ENCODE measurements at places on chromosomes 13 and 19.

- DNase-seq = no peak
Observed at GRCh38 chr19:271856-272255, 19.3 kb downstream of the PLPP2 start.

- DNase-seq = no peak
Observed at GRCh38 chr13:68872338-68872737, 1235.3 kb upstream of the ATXN8OS start.

DNA sequence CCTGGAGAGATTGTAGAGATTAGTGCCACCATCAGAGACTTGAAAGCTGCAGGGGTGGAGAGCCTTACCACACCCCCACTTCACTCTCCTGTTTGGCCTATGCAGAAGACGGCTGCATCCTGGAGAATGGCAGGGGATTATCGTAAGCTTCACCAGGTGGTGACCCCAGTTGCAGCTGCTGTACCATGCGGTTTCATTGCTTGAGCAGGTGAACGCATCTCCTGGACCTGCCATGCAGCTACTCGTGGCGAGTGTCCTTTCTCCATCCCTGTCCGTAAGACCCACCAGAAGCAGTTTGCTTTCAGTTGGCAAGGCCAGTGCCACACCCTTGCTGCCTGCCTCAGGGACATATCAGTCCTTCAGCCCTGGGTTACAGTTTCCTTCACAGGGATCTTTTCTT, 21.2 kb downstream of the PPP5C start:
- no peak for DNase-seq

DNA sequence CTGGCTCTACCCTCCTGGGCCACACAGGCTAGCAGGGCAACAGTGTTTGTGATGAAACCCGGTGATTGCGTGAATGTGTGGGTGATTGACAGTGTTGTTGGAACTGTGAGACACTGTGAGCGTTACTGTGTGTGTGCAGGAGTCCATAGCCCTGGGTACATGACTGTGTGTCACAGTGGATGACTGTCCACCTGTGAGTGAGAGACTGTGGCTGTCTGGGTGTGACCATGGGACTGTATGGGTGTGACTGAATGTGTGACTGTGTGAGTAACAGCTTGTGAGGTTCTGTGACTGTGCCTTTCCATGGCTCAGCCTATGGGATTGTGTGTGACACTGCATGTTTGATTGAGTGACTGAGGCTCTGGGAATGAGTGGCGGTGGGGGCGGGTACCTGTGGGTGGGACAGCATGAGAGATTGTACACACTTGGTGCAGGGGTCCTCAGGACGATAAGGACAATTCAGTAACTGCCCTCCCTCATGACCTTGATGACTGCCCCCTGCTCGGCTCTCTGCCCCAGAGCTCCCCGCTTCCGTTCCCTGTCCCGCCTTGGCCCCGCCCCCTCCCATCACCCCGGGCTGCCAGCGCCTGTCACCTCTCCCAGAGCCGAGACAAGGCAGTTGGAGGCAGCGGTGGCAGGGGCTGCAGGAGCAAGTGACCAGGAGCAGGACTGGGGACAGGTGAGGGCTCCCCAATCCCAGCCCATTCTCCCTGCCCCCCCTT, at the start of gene GIPR:
Gene GIPR, plus strand, starts transcription at position 602 of the 722 bp plus-strand sequence. CDS start 1,300 bp downstream, outside the sequence.
- DNase-seq = peak; percentile 71

- no peak for DNase-seq
Observed at GRCh38 chr19:49836176-49837008, 14.6 kb upstream of the PTOV1 start.

DNA sequence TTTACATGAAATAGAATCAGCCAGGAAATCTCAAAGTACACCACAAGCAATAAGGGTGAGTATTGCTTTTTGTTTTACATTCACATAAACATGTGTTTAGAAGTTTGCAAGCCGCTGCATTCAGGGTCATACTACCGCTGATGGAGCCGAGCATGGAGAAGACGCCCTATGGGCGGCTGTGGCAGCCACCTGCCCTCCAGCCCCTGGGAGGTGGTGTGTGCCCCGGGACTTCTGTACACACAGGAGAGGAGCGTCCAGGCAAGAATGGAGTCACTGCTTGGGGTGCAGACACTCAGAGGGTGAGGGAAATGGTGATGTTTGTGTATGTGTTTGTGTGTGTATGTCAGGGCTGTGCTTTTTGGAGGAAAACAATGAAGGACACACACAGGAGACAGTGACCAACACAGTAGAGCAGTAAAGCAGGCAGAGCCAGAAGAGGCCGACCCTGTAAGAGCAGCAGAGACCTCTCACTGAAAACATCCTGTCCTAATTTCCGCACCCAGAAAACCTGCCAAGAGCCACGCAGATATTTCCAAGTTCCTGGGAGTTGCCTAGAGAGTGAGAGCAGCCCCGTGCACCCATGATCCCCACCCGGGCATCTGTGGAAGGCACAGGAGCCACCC, 108.1 kb upstream of the GJB6 start:
- DNase-seq = no peak

DNA sequence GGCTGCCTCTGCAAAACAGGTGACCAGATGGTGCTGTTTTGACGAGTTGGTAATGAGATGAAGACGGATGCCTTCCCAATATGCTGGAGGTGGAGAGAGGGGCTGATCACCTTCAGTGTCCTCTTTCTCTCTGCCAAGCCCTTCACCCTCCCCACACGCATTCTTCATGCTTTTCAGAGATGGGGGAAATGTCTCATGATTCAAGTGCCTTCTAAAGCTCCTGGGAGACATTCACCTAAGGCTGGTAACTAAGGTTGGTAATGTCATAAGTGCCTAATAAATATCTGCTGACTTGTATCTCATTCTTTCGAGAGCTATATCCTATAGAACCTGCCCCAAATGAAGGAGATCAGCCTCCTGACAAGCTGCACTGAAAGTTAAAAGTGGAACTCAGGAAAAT, 86.2 kb upstream of the MBNL2 start:
- no peak for DNase-seq

GRCh38 chr13:44431150-44431549, 57.5 kb downstream of the SERP2 start:
- no peak for DNase-seq

- DNase-seq = no peak
Observed at GRCh38 chr19:19278315-19278714, 5.2 kb upstream of the TM6SF2 start.

- DNase-seq = no peak
Observed at GRCh38 chr19:33621065-33621785, 528 bp upstream of the CHST8 start.

DNA sequence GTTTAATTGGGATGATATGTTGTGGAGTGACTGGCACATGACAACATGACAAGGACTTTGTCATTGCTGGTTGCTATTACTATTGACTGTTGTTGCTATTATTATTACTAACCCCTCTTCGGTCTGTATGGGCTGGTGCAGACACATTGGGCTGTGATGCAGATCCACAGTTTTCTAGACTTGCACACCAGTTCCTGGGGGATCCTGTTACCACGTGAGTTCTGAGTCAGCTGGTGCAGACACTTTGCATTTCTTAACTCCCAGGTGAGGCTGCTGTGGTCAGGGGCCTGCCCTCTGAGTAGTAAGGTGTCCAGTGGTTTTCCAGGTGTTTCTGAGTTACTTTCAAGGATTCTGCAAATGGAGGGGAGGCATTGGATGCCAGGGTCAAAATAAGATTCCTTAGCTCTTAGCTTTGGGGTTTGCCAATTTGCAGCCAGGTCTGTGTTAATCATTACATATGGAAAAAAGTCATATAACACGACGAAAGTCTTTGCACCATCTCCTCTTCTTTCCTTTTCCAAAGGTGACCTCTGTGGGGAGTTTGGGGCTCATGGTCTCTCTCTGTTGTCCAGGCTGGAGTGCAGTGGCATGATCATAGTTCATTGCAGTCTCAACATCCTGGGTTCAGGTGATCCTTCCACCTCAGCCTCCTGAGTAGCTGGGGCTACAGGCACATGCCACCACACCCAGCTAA, 19.3 kb downstream of the BICRA start:
- DNase-seq = no peak

DNA sequence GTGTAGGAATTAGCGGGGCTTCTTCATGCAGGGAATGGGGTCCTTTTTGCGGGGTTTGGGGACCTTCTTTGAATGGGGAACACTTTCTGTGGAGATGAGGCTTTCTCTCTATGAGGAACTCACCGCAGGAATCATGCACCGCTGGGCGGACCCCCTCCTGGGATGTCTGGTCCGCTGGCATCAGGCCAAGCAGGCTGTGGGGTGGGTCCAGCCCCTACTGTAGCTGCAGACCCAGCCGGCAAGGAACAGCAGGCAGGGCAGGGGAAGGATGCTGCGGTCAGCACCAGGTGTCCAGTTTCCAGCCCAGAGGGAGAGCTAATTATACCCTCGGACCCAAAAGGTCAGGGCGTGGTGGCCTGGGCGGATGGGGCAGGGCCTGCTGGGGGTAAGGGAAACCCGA, 1.8 kb downstream of the MYBPC2 start:
- DNase-seq = no peak

DNA sequence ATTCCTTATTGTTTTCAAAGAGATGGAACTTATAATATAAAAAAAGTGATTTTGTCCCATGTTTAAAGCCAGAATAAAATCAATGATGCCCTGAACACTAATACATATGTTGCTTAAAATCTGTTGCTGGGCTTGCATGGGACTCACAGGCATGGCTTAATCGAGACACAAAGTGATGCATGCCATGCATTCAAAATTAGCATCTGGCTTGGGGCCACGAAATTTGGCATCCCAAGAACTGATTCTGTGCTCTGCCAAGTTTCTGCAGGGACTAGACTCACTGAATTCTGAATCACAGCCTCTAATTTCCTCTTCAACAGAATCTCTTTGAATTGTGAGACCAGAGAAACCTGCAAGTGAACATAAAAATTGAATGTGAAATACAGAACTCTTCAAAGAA, 109.2 kb downstream of the PCDH17 start:
- DNase-seq = no peak

GRCh38 chr19:16946951-16947940, 58.4 kb downstream of the F2RL3 start:
- no peak for DNase-seq

GRCh38 chr13:46803586-46803985, 6.6 kb upstream of the ESD start:
- DNase-seq = no peak

- no peak for DNase-seq
Observed at GRCh38 chr13:19838865-19839275, 24.6 kb downstream of the ZMYM5 start.

GRCh38 chr13:51255556-51255955, 33.4 kb downstream of the FAM124A start:
- no peak for DNase-seq

DNA sequence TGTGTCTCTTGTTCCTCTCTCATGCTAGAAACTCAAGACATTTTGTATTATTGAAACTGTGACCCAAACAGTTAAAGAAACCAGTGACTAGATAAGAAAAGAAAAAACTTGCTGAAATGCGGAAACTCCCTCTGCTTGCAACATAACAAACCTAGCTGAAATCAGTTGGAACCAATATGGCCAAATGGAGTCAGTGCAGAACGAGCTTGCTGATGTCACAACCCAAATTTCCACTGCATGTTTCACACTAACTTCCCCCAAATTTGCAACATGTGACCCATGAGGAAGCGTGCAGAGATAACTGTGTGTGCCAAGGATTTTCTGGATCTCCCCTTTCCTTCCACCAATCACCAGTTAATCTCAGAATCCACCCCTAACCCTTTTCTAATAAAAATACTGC, 208.0 kb downstream of the DLEU7 start:
- no peak for DNase-seq

GRCh38 chr19:56566904-56567273, 379 bp upstream of the ZNF470 start:
- DNase-seq = peak; percentile 37

DNA sequence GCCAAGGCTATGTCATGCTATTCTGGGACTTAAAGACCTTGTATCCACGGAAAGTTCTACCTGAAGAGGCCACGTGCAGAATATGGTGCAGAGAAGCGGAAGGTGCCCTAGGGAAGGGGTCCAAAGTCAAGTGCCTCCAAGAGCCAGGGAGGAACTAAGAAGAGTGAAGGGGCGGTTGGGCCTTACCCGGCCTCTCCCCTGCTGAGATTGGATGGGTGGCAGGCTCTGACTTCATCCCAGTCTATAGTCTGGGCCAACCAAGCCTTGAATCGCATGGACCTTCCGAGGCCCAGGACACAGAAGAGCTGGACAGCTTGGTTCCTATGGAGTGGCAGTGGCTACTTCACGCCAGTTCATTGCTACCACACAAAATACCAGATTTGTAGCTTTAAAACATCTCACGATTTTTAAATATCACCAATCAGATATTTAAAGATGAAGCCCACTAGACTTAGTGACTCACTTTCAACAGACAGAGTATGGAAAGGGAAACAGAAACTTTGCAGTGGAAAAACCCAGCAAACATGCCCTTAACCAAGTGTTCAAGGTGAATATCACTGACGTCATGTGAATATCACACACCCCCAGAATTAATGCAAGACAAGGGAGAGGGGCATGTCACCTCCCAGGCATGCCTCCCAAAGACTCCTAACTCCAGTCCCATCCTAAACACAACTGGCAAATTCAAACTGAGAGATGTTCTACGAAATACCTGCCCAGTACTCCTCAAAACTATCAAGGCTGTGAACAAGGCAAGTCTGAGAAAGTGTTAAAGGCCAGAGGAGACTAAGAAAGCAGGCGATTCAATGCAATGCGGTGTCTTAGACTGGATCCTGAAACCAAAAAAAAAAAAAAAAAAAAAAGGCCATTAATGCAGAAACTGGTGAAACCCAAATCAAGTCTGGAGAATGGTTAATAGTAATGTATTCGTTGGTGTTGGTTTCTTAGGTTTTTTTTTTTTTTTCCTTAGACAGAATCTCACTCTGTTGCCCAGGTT, 10.2 kb downstream of the C19orf12 start:
- no peak for DNase-seq

GRCh38 chr13:106246242-106246641, 289.2 kb downstream of the EFNB2 start:
- DNase-seq = no peak

GRCh38 chr19:13727798-13728197, 36.5 kb upstream of the MRI1 start:
- no peak for DNase-seq

- DNase-seq = no peak
Observed at GRCh38 chr13:105343134-105343806, 1192.2 kb downstream of the EFNB2 start.

- DNase-seq = no peak
Observed at GRCh38 chr13:32829676-32830335, 186.4 kb upstream of the KL start.

GRCh38 chr13:95485518-95486144, 66.9 kb upstream of the CLDN10 start:
- no peak for DNase-seq

DNA sequence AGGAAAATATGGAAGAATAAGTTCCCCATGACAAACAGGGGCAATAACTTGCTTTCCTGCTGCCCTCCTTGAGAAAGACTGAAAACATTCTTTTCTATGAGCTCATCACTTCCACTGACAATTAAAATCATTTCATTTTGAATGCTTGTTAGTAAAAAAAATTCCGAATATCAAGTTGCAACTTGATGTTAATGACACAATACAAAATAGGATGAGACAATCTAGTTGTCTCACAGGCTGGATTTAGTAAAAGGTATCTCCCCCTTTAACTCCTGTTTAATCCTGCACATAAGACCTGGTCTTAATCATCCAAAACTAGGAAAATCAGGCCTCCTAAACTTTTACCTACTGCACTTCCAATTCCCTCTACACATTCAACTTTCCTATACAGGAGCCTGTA, 24.7 kb downstream of the IRS2 start:
- no peak for DNase-seq

- no peak for DNase-seq
Observed at GRCh38 chr13:97629601-97630272, 195.8 kb downstream of the RAP2A start.

GRCh38 chr13:46726347-46726746, 70.6 kb downstream of the ESD start:
- no peak for DNase-seq
